AG04450 (cell line): ENCODE measurements at places on chromosomes 6 and 20. TPM values are rescaled to one million over a fixed set of nuclear protein-coding genes. Genes with fewer than 3 reads are reported as not detected.

MBOAT1 gene
- polyA plus RNA-seq = 1.9 and 2.1 TPM in 2 replicates

PSORS1C1 gene
- polyA plus RNA-seq = 0.94 and 1.6 TPM in 2 replicates

OPRM1 gene
- not detected in 2 replicates for polyA plus RNA-seq

IPCEF1 gene
- 0.35 and 0.66 TPM in 2 replicates for polyA plus RNA-seq

DEFB132 gene
- polyA plus RNA-seq = not detected in 2 replicates

UST gene
- 18.6 and 21.4 TPM in 2 replicates for polyA plus RNA-seq

FNDC11 gene
- polyA plus RNA-seq = 0.64 and 0.76 TPM in 2 replicates

CALHM6 gene
- polyA plus RNA-seq = 0.51 and 0.81 TPM in 2 replicates

ARMH2 gene
- polyA plus RNA-seq = not detected in 2 replicates

EFCAB8 gene
- polyA plus RNA-seq = not detected in 2 replicates

ZBTB12 gene
- polyA plus RNA-seq = 2.4 and 4.3 TPM in 2 replicates

LAMA4 gene
- polyA plus RNA-seq = 231 and 246 TPM in 2 replicates
